ENCODE measurements at places on chromosomes 3 and 15.

GRCh38 chr15:29207758-29208108 is 61.9 kb downstream of the NSMCE3 start:
- DNase-seq = no peak

GRCh38 chr3:119695480-119695879 is 7.3 kb upstream of the CFAP91 start:
- no peak for DNase-seq

GRCh38 chr3:142028243-142028777 is 121.0 kb downstream of the TFDP2 start:
- no peak for DNase-seq

- no peak for DNase-seq
Measured at GRCh38 chr3:175606650-175607318, 747.6 kb downstream of the NAALADL2 start.

DNA sequence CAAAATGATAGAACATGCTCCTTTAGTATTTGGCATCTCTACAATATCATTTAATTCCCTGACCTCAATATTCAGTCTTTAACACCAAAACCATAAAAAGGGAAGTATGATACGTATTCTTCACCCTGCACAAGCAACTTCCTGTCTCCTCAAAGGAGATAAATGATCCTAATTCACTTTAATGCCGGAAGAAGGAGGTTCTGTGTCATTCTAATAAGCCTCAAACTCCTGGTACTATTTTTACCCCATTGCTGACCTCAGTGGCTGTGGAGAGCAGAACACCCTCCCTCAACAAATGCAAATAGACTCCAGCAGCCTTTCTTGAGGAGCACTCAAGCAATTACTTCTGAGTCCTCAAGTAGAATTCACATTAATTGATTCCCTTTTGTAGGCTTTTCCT is 173.3 kb downstream of the TMEM108 start:
- DNase-seq = no peak

GRCh38 chr3:29335438-29335837 is 54.6 kb downstream of the RBMS3 start:
- DNase-seq = no peak

Measured in activated CD4-positive, alpha-beta memory T cell treated with anti-CD3 and anti-CD28 coated beads, Interleukin-2, amount 10 ng/mL, durations not matched to agents 7 days and 5 days (primary cell).